Nucleus accumbens (tissue), 56 donors: ENCODE measurements at places on chromosomes 1 and 21.

GRCh38 chr21:43718872-43719747 lies at the start of gene PDXK:
PDXK (plus strand) TSS chr21:43719129; CDS start chr21:43719295, 166 bp downstream.
- DNase-seq, result peak; percentile 81

DNA sequence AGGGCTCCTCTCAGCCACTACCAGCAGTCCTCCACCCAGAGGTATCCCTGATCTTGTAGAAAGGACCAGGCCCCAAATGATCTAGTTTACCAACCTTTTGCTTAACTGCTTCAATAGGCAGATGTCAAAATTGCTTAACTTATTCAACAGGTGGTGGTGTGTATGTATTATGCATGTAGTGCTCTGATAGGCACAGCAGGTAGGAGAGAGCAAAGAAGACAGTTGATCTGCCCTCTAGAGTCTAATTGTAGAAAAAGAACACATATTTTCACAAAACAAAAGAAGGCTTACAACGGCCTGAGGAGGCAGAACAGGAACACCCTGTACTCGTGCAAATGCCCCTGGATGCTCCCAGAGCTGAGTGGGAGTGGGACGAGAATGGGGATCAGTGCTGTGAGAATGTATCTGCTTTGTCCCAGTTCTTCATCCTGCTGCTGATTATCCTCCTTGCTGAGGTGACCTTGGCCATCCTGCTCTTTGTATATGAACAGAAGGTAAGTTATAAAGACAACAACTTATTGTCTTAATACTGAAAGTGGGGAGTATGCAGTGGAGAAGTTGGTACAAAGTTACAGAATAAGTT lies 21.1 kb downstream of the CD53 start:
- DNase-seq, result no peak

GRCh38 chr1:246724731-246725095 lies 504 bp downstream of the SCCPDH start:
- no peak for DNase-seq

GRCh38 chr1:33844166-33844565 lies 19.7 kb upstream of the HMGB4 start:
- DNase-seq, result no peak

- no peak for DNase-seq
Observed at GRCh38 chr1:169312084-169312954, 55.3 kb downstream of the NME7 start.

DNA sequence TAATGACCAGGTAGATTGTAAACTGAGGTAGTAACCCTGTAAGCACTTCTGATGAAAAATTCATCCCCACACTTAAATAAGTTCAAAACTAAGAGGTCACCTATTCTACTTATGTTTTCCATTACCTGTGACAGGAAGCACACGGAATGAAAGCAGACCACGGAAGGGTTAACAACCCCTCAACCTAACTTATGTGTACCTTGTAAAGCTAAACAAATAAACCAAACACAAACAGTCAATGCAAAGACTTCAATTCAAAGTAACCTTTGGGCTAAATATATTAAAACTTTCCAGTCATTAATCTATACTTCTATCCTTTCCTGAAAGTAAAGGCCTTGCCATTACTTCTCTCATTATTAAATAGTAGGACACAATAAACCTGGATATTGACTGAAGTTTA lies 7.0 kb downstream of the PPP1R15B start:
- no peak for DNase-seq
